Heart right ventricle (tissue), 16 donors: ENCODE measurements at places on chromosomes 7 and 10. TPM values are rescaled to one million over a fixed set of nuclear protein-coding genes. Genes with fewer than 3 reads are reported as not detected.

DNA sequence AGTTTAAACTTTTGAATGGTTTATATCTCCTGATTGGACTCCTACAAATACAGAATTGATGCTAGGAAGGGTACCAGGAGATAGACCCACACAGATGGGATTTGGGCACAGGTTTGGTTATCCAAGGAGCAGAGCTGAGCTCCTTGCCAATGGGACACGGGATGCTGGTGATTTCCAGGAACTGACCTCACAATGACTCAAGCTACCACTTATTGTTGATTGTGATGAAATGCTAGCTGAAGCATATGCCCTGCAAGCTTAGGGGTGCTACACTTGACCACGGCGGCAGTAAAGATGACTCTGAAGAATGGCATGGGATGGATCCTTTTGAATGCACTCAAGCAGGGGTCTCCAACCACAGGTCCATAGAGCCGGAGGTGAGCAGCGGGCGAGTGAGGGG, 45.5 kb upstream of the VKORC1L1 start:
- no peak for DNase-seq

- no peak for DNase-seq
These were observed 79.8 kb upstream of the MPP7 start for GRCh38 chr10:28382525-28383269.

DNA sequence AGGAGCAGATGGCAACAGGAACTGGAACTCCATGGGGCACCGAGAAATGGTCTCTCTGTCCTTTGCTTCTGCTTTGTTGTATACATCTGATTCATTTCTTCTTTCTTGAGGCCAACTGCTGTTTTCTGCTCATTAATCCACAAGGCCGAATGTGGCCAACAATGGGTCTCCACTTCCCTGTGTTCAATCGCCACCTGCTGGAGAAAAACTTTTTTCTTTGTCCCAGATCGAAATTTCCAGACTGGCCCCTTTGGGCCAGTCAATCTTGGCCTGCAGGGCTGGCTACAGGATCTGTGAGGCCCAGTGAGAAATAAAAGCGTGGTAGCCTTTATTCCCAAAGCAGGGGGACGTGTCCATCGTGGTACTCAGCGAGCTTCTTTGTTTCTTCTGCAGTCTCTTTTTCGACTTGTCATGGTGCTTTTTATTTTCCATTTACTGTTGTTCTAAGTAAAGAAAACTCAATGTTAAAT, 58.8 kb downstream of the PARP12 start:
- DNase-seq: no peak

DNA sequence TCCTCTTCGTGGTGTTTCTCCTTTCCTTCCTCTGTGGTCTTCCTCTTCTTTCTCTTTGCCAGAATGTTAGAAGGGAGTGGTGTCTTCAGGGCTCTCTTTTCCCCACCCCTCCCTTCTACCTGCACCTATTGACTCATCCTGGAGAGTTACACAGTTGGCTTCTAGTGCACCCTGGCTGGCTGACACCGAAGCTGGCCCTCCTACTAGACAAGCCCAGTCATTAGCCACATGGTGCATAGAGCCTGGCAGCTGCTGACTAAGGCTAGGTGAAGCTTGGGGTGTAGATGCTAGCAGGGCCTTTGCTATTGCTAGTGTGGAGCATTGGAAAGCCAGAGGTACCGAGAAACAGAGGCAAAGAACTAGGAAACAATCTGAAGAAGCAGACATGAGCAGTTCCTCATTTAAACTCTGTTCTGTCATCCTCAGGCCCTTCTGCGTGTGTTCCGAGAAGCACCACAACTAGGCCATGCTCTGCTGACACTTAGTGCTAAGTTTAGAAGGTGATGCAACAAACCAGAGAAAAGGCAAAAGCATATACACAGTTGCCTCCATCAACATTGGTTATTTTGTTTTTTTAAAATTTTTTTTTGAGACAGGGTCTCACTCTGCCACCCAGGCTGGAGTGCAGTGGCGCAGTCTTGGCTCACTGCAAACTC, 213.9 kb downstream of the BAMBI start:
- DNase-seq: no peak

- no peak for DNase-seq
These were observed 158.4 kb upstream of the TMEM72 start for GRCh38 chr10:44752451-44753441.

GRCh38 chr7:35555934-35556333, 139.0 kb downstream of the HERPUD2 start:
- DNase-seq: no peak

DNA sequence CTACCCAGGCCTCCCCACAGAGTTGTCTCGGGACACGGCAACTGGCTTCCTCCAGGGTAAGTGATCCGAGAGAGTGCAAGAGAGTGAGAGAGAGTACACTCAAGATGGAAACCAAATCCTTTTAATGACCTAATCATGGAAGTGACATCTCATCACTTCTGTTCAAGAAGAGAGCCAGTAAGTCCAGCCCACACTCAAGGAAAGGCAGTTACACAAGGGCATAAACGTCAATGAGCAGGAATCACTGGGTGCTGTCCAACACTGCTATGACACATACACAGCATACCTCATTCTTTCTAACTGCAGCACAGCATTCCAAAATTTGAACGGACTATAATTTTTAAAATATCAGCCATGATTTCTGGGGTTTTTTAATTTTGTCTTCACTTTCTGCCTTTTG, 29.3 kb upstream of the OSBPL3 start:
- no peak for DNase-seq

The UCMA gene
- total RNA-seq: not detected

The CHRM2 gene
- total RNA-seq: 84.7 TPM

The OR2A1 gene
- not detected for total RNA-seq

The PVRIG gene
- 2.1 TPM for total RNA-seq

The TRIM73 gene
- total RNA-seq: 1.5 TPM

The ADRB1 gene
- 87.6 TPM for total RNA-seq
